ENCODE measurements at places on chromosomes 12 and 14. TPM values are rescaled to one million over a fixed set of nuclear protein-coding genes. Genes with fewer than 3 reads are reported as not detected.

- no peak for DNase-seq
Observed at GRCh38 chr14:70515811-70516210, 19.0 kb downstream of the ADAM20 start.

Gene CLEC2A
- not detected for total RNA-seq

Gene NRL
- 2.9 TPM for total RNA-seq

- DNase-seq, result no peak
Observed at GRCh38 chr12:123140676-123141614, 9.9 kb downstream of the PITPNM2 start.

GRCh38 chr12:14654416-14654815, 42.0 kb downstream of the GUCY2C start:
- DNase-seq, result no peak

DNA sequence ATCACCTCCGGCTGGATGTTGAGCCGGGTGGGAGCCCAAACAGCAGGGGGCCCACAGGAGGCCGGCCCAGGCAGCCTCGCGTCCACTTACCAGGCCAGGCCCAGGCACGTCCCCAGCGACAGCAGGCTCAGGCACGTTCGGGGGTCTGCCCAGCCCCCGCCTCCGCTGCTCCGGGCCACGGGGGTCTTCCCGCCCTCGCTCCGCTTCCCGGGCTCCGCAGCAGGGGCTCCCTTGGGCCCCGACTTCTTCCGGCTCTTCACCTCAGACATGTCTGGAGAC, 216 bp downstream of the IKBIP start:
- no peak for DNase-seq

DNA sequence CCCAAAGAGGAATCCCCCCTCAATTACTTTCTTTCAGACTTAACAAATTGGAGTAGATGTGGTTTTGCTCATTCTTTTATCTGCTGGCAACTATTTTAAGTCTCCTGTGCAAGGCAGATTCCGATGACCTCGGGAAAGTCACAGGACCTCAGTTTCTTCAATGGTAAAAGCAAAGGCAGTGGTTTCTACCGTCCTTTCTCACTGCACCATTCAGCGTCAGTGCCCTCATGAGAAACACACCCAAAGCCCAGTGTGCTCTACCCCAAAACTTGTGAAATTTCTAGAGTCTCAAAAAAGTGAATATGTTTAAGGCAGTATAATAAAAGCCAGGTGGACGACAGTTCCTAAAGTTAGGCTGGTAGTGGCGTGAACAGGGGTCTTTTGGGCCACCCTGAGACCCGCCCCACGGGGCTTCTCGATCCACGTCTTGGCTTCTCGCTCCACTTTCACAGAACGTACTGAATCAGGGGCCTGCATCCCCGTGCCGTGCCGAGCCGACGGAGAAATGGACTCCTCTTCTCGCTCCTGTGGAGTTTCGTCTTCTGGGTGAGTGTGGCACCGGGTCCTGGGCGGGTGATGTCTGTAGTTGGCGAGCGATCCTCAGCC, 1.3 kb upstream of the ARHGAP5 start:
- peak; percentile 77 for DNase-seq

DNA sequence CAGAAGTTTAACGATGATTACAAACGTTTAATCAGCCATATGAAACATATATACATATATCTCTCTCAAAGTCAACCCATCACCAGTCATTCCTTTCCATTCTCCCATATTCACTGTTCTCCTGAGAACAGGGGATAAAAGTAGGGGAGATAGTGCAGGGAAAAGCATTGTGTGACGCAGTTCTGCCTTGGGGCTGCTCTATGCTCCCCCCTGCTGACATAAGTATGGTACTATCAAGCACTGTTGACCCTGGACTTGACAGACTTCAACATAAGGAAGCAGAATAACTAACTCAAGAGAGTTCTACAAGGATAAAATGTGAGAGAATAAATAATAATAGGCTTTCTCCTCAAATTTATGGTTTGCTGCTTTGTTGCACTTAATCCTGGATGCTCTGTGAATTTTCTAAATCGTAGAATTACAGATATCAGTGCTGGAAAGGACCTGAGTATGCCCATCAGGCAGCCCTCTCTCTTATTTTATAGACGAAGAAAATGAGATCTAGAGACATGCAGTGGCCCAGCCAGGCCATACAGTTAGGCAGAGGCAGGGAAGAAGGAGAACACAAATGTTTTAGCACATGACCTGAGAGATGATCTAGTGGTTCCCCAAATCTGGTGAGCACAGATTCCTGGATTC, 87.2 kb downstream of the SCN8A start:
- DNase-seq, result no peak

Gene BEST3
- not detected for total RNA-seq

DNA sequence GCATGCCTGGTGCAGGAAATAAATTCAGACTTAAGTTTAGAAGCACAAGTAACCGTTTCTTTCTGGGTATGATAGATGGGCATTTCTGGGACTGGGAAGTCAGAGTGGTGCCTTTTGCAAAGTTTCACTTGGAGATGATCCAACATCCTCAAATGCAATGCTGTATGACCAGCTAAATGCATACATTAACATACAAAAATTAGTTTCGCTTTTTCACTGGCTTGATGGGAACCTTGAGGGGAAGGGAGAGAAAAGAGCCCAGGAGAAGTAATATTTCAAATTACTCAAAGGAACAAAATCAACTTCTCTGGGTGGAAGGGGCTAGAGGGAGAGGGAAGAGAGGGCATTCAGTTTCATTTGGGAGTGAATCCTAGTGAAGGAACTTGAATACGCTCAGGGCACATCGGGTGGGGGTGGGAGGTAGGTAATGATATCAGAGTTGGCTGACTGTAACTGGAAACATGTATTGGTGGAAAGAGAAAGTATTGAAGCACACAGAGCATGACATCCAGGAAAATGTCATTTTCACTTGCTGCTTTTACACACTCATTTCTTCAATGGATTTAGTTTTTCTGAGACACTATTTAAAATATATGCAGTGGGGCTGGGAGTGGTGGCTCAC, 175.5 kb downstream of the PTPRO start:
- DNase-seq, result no peak

GRCh38 chr12:115232455-115233156, 548.6 kb upstream of the TBX3 start:
- no peak for DNase-seq

DNA sequence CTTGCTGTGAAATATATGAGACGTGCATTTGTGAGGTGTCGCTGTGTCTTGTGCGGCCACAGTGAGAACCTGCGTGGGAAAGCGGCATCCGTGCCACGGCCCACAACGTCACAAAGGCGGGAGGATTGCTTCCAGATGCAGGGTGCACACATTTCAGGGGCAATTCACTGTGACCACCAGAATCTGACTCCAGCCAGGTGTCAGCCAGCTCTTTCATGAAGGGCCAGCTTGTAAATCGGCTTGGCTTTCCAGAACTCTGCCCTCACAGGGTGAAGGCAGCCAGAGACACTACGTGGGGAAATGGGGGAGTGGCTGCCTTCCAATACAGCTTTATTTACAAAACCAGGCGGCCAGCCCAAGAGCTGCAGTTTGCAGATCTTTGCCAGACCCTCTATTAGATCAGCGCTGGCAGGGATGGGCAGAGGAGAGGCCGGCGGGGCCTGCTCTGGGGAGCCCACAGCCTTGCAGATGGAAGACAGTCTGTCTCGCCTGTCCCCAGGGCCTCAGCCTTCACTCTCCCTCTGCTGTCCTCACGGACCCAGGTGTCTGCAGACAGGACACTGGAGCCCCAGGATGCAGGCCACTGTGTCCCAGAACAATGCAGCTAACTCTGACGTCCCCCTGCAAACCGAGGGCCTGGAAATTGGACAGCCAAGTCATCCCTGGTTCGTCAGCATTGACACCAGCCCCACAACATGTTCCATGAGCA, 53.5 kb downstream of the ADGRD1 start:
- no peak for DNase-seq

DNA sequence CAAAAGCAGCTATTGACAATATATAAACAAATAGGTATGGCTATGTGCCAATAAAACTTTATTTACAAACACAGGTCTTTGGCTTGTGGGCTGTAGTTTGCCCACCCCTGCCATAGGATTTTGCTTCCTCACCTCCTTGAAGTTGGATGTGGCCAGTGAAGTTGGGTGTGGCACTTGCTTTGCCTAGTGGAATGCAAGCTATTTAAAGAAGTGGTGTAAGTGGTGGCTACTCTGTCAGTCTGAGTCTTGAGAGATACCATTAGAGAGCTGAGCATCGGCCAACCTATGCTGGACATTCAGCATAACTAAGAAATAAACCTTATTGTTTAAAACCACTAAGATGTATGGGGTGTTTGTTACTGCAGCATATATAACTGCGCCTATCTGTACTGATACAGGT, 321.3 kb downstream of the RGS6 start:
- no peak for DNase-seq

DNA sequence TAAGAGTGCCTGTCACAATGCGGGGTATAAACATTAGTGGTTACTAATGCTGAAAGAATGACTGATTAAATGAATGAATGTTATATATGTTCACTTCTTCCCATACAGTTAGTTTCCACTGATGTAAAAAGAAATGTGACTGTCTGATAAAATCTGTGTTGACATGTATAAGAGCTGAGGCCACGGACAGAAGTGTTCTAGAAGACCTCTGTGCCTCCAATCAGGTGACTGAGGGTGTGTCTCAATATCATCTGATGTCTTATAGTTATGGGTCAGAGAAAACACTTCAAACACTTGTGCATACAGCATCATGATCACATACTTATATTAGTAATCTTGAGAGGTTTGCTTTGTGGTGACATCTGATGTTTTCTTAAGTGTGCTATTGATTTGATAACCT, 183.4 kb downstream of the TTC7B start:
- no peak for DNase-seq

Gene MANSC4
- not detected for total RNA-seq

Gene TBC1D30
- 6.2 TPM for total RNA-seq

DNA sequence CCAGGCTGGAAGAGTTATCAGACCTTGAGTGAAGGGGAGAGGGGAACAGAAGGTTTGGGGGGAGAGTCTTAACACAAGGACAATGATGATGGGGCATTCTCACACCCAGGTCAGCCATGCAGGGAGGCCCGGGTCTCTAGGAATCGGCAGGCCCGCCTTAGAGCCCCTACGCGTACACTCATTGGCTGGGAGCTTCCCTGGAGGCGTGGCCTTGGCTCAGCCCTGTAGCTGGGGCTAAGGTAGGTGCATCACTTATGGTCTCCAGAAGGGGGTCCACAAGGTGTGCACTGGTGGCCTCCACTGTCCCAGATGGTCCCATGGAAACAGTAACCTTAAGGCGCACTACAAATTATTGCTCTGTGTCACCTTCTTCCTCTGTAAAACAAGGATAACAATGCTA, 660.1 kb downstream of the MED13L start:
- no peak for DNase-seq

Measured in sciatic nerve (tissue), 2 donors.